Fibroblast of gingiva (primary cell): ENCODE measurements at places on chromosomes 7 and 10.

DNA sequence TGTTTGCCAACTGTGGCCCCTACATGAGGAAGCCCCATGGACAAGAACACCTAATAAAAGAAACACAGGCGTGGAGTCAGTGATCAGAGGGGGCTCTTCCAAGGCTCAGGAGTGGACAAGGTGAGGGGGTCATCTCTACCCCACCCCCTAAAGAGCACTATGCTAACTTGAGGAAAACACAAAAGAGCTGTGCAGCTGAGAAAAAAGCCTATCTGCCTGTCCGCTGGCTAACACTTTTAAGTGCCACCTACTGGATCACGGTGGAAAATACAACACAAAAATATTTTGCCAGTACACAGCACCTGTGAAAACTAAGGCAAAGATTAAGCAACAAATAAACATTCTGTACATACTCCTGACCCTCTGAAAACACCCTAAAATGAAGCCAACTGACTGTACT is 53.1 kb upstream of the COBL start:
- no peak for DNase-seq

DNA sequence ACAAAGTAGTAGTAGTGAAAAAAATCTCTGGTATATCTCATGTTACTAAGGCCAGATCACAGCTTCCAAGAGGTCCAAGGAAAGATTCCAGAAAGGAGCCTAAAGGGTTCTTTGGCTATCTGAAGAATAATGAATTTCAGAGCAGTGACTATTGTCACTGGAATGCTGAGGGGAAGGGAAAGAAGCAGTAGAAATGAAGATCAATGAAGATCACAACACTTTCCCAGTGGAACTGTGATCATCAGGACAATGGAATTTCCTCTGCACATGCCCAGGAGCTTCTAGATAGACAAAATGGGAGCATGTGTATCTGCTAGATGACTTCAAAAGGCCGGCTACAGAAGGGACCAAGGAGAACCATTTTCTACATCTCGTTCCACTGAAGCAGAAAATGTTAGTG is 219.5 kb upstream of the PHYHIPL start:
- no peak for DNase-seq

GRCh38 chr7:80450621-80451308 is 61.1 kb downstream of the GNAT3 start:
- peak; percentile 30 for DNase-seq

DNA sequence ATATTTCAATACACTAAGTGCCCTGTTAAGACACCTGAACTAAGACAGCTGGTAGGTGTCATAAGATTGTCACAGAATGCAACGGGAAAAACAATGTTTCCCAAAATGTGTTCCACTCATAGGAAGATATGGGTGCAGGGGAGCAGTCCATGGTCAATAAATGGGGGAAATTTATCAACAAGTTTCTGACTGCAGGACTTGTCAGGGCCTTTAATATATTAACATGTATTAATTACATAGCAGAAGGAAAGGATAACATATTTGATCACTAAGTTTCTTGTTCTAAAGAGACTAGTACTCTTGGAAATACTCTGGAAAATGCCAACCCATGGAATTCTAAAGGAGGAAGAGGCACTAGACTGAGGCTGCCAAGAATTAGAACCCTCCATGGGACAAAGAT is 6.7 kb downstream of the RBP3 start:
- DNase-seq, result no peak

DNA sequence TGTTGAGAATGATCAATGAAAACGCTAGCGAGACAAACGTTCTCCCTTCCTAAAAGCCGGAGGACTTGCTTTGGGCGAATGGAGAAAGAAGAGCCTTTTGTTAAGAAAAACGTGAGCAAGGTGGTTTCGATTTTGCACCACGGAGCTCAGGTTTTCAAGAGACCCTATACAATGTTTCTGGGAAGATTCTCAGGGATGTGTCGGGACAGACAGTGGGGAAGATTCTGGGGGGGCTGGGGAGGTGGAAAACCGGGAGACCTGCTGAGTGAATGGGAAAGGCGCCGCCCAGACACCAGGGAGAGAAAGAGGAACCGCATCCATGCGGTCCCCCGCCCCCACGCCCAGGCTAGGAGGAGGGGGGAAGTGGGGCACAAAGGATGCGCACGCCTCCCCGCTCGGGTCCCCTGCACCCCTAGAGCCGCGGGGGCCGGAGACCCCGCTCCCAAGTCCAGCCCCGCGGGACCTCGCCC is 745 bp downstream of the YWHAG start:
- DNase-seq, result no peak
